Purkinje cell (primary cell): ENCODE measurements at places on chromosomes 11 and 22. TPM values are rescaled to one million over a fixed set of nuclear protein-coding genes. Genes with fewer than 3 reads are reported as not detected.

The TUB gene
- polyA plus RNA-seq = 51.9 and 58.1 TPM in 2 replicates

The BIRC3 gene
- polyA plus RNA-seq = 1.5 TPM in 1 of 2 replicates, not detected in the other

The CHRM4 gene
- not detected in 2 replicates for polyA plus RNA-seq

The TRPM5 gene
- not detected in 2 replicates for polyA plus RNA-seq

The ADAMTS8 gene
- polyA plus RNA-seq = 0.24 and 3.2 TPM in 2 replicates

The TRIM51 gene
- not detected in 2 replicates for polyA plus RNA-seq

The TMEM258 gene
- polyA plus RNA-seq = 402 and 501 TPM in 2 replicates

The TRAPPC4 gene
- 157 and 230 TPM in 2 replicates for polyA plus RNA-seq

The SOX6 gene
- polyA plus RNA-seq = 7.7 and 20.2 TPM in 2 replicates

The TRPT1 gene
- polyA plus RNA-seq = 15.5 and 43.1 TPM in 2 replicates

The CCDC116 gene
- polyA plus RNA-seq = not detected in 2 replicates
